A549 treated with dexamethasone at 1 μM for 4 hours (cell line): ENCODE measurements at places on chromosomes 5 and 9. TPM values are rescaled to one million over a fixed set of nuclear protein-coding genes. Genes with fewer than 3 reads are reported as not detected.

Gene PIP5KL1
- 1.2 to 2.0 TPM (median 1.6 TPM) in 5 replicates for total RNA-seq

Gene CCDC192
- not detected in 5 replicates for total RNA-seq

Gene PPP6C
- 26.1 to 31.8 TPM (median 29.9 TPM) in 5 replicates for total RNA-seq

Gene LCN12
- total RNA-seq = 0.48 to 1.6 TPM (median 1.3 TPM) in 5 replicates

Gene TAF11L13
- total RNA-seq = not detected in 5 replicates

Gene MAP1B
- total RNA-seq = 38.7 to 66.7 TPM (median 54.5 TPM) in 5 replicates

Gene ARHGEF39
- 11.5 to 16.2 TPM (median 15.4 TPM) in 5 replicates for total RNA-seq

Gene ENDOG
- 20.9 to 30.3 TPM (median 29.1 TPM) in 5 replicates for total RNA-seq

Gene PCDHA10
- total RNA-seq = under 0.01 to 0.05 TPM (median 0.02 TPM) in 3 of 5 replicates, not detected in the others

Gene LECT2
- not detected in 5 replicates for total RNA-seq

Gene SLC2A6
- 12.7 to 20.1 TPM (median 17.2 TPM) in 5 replicates for total RNA-seq

Gene SOWAHA
- total RNA-seq = 0.05 to 0.18 TPM (median 0.12 TPM) in 5 replicates

Gene WNK2
- total RNA-seq = 4.6 to 7.9 TPM (median 6.8 TPM) in 5 replicates

Gene TMEM171
- 4.3 to 5.6 TPM (median 4.9 TPM) in 5 replicates for total RNA-seq

Gene DRD1
- total RNA-seq = 0.02 to 0.15 TPM (median 0.06 TPM) in 5 replicates

Gene CNTNAP3
- 6.5 to 12.3 TPM (median 10.1 TPM) in 5 replicates for total RNA-seq

Gene ANXA2R
- 2.8 to 4.1 TPM (median 3.1 TPM) in 5 replicates for total RNA-seq

Gene TAS2R1
- total RNA-seq = not detected in 5 replicates

Gene SCGB3A2
- not detected in 5 replicates for total RNA-seq

Gene UGCG
- 24.7 to 30.8 TPM (median 28.0 TPM) in 5 replicates for total RNA-seq

Gene GABRP
- total RNA-seq = not detected in 5 replicates

Gene PCDHB12
- total RNA-seq = 0.03 to 0.05 TPM in 2 of 5 replicates, not detected in the others

Gene WNT8A
- total RNA-seq = not detected in 5 replicates

Gene ZFP2
- total RNA-seq = 0.03 to 0.06 TPM (median 0.04 TPM) in 3 of 5 replicates, not detected in the others

Gene IL5
- total RNA-seq = 0.47 TPM in 1 of 5 replicates, not detected in the others
